ENCODE measurements at places on chromosomes 5 and 9.

DNA sequence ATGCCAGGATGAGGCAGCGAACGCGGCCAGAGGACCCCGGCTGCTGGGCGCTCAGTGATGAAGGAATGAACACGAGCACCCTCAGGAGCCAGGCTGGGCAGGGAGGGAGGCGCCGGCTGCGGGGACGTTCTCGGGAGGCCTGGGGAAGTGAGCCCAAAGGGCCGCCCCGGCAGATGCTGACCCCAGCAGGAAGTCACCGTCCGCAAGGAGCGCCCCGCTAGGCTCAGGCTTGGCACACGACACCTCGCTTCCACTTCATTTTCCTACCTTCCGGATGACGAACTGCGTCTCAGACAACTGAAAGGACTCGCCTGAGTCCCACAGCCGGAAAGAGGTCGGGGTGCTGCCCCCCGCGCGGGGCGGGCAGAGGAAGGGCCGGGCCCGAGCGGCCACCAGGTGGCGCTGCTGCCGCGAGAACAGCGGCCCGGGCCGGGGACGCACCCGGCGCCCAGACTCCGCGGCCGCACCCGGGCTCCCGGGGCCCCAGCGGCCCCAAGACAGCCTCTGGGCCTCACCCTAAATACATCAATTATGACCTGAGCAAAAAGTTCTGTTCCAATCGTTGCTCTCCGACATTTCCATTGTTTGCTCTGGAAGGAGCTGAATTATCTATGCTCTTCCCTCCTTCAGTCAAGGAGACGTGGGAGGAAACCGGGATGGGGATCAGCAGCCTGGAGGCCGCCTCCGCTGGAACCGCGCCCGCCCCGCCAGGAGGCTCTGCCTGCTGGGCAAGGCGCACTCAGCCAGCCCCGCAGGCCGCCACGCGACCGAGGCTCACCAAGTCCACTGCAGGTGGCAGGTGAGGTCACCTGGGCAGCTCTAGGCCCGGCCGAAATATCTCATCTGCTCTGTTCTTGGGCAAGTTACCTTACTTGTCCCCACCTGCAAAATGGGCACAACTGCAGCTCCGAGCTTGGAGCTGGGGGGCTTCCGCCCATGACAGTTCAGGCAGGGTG, 107.0 kb downstream of the ZNF354C start:
- DNase-seq, result peak; percentile 38

- no peak for DNase-seq
Measured at GRCh38 chr9:107819772-107820565, 330.4 kb upstream of the KLF4 start.

- DNase-seq, result peak; percentile 83
Measured at GRCh38 chr9:101530076-101530711, 3.5 kb upstream of the RNF20 start.

DNA sequence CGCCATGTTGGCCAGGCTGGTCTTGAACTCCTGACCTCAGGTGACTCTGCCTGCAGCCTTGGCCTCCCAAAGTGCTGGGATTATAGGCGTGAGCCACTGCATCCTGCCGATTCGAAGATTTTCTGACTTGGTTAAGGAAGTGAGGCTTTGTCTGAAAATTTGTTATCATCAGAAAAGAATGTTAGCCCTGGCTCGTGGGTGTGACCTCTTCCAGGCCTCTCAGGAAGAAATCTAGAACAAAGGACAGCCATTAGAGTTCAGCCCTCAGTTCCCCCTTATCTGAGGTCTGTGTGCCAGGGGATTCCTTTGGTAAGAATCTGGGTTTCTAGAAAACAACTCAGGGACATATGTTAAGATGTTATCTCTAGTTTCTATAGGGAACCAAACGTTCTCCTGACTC, 6.2 kb downstream of the OR2S2 start:
- DNase-seq, result peak; percentile 53

GRCh38 chr5:140083120-140083519, 30.8 kb upstream of the PURA start:
- no peak for DNase-seq

DNA sequence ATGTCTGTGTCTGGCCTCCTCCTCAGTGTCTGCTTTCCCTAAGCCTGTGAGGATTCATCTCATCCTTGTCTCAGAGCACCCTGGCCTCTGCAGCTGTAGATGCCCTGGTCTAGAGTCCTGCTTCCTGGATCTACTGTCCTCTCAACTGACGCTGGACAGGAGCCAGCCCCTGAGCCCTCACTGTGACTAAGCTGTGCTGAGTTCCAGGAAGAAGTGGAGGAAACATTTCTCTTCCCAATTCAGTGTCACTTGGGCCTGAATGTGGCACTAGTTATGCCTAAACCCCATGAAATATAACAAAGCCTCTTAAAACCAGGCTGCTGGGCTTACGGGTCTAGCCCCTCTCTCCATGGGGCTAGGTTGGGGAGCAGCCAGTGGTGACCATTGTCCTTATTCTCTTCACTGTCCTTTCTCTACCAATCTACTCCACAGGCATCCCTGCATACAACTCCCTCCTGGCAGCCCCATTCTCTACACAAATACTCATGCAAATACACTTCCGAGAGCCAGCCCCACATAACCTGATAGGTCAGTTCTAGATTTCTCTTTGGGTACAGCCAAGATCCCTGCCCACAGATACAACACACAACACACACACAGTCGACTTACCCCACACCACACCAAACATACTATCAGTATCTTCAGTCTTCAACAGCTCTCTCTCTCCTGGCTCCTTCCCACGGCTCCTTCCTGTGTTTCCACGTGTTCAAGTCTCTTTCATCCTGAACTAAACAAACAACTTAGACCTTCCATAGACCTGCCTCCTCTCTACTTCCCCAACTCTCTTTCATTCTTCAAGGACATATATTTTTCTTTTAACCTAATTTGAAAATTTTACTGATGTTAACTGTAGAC, 220.8 kb downstream of the SNX18 start:
- DNase-seq, result peak; percentile 57

DNA sequence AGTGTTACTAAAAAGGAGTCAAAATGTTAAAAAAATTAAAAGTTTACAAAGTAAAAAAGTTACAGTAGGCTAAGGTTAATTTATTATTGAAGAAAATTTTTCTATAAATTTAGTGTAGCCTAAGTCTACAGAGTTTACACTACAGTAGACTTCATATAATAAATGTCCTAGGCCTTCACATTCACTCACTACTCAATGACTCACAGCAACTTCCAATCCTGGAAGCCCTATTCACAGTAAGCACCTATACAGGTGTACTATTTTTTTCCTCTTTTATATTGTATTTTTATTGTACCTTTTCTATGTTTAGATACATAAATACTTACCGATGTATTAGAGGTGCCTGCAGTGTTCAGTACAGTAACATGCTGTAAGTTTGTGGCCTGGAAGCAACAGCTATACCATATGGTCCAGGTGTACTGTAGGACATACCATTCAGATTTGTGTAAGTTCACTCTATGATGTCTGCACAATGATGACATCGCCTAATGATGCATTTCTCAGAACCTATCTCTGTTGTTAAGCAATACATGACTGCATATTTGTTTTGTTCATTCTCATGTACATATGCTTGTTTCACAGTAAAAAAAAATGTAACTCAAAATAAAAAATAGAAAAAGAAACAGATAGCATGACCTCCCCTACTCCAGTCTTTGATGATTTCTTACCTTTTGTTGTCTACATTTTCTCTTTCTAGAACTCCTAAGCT, 64.7 kb downstream of the NR3C1 start:
- no peak for DNase-seq

GRCh38 chr5:142425286-142426065, 100.7 kb upstream of the SPRY4 start:
- DNase-seq, result no peak

GRCh38 chr5:32044434-32044833, 129.7 kb downstream of the GOLPH3 start:
- no peak for DNase-seq

DNA sequence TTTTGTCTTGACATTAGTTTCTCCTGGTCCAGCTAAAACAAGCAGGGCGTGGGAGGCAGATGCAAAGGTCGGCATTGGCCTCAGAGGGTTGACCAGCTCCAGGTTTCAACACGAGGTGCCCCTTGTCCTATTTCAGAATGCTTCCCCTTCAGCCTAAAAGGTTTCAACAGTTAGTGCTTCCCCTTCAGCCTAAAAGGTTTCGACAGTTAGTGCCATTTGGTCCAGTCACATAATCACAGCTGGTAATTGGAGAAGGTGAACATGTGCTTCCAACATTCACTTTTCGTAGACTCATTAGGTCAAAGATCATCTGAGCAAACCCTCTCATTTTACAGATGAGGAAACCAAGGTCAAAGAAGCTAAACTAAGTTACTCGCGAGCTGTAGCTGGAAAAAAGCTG, 270.3 kb upstream of the MAP3K1 start:
- no peak for DNase-seq

- no peak for DNase-seq
Measured at GRCh38 chr9:110282018-110282738, 25.9 kb upstream of the TXN start.

GRCh38 chr5:108966910-108967309, 219.2 kb downstream of the FER start:
- DNase-seq, result no peak

DNA sequence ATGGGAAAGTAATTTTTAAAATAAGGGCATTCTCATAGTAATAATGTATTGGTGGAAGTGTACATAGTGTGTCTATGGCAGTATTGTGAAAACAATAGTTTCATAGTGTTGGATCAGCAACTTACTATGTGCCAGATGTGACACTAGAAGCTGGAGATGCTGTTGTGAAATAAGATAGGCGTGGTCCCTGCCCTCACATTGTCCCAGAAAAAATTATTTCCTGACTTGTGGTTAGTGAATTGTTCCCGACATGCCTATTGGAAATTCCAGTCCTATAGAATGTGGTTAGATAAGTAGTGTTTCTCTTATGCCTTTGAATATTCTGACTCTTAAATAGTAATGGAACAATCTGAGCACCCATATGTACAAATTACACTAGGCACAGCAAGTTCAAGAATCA, 55.3 kb upstream of the MTAP start:
- peak; percentile 77 for DNase-seq

- DNase-seq, result no peak
Measured at GRCh38 chr5:38944282-38944681, 98.5 kb downstream of the OSMR start.

DNA sequence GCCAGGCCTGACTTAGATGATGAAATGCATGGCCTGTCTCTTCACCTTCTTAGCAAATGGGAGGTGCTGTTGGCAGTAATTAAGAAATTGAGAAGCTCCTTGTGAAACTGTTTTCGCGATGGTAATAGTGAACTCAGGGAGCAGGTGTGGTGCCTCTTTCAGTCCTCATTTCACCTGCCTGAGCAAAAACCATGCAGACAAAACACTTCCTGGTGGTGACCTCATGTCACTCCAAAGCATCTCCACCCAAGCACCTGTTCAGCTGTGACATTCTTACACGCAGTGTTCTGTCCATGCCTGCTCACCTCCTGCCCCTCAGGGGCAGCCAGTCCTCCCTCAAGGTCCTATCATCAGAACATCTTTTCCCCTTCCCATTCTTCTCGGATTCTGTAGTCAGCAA, 146.5 kb downstream of the CD180 start:
- no peak for DNase-seq

GRCh38 chr5:102040326-102040725, 255.8 kb downstream of the SLCO4C1 start:
- DNase-seq, result no peak

DNA sequence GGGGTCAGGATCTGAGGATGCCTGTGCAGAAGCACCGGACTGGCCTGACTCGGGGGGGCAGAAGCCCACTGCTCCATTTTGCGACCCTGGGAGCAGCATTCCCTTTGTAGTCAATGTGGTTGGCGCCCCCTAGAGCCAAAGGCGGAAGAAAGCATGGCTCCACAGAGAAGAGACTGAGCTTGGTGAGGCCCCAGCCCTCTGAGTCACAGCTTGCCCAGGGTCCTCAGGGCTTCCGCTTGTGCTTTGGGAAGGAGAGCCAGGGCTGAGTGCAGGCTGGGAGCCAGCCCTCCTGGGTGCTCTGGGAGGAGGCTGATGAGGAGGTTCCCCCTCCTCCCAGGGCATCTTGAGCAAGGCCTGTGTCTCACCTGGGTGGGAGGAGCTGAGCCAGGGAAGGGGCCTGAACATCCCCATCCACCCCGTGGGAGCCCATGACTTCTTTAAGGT, 5.5 kb upstream of the AQP3 start:
- peak; percentile 86 for DNase-seq

- no peak for DNase-seq
Measured at GRCh38 chr9:128275198-128276007, at the start of gene GOLGA2. TSS of gene GOLGA2 (minus strand) at chr9:128276007. CDS start at chr9:128275976, 31 bp downstream.

GRCh38 chr5:89229331-89230070, 346.5 kb upstream of the MEF2C start:
- no peak for DNase-seq

GRCh38 chr5:54944364-54944763, 41.0 kb downstream of the ESM1 start:
- DNase-seq, result peak; percentile 40

- no peak for DNase-seq
Measured at GRCh38 chr5:91556-92263, at the start of gene PLEKHG4B. TSS of gene PLEKHG4B (plus strand) at chr5:92168. CDS start at chr5:92232, 64 bp downstream.

- no peak for DNase-seq
Measured at GRCh38 chr9:114121227-114122135, 22.4 kb upstream of the KIF12 start.

DNA sequence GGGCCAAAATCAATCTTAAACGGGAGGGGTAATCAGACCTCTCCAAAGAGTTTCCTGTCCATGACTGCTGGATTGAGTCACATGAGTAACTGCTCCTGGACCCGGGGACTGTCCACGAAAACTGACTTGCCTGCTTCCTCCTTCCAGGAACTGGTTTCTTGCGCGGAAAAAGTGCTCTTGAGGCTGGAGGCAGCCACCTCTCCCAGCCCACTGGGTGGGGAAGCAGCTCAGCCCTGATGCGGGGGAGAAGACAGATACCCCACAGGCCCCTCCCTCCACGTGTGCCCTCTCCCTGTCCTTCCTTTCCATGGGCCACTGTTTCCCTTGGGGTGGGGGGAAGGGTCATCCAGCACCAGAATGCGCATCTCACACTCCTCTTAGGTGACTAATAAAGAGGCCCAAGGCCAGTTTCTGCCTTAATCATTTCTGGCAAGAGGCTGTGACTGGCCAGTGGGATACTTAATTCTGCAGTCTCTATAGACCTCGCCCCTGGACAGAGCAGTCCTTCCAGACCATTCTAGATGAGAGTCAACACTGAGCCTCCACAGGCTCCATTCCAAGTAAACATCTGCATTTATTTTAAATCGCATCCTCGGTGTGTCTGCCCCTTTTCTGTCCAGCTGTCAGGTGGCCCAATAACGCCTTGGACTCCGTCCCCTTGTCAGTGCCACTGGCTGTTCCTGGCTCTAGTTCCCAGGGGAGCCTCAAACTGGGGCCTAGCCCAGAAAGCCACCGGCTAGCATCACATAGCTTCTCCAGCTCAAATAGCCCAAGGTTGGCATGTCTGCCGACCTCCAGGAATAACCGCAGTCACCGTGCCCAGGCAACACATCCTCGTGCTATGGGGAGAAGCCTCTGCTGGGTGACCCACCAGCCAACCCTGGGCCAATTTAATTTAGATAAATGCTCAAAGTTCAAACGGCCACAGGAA, 12.0 kb downstream of the REXO4 start:
- DNase-seq, result no peak

DNA sequence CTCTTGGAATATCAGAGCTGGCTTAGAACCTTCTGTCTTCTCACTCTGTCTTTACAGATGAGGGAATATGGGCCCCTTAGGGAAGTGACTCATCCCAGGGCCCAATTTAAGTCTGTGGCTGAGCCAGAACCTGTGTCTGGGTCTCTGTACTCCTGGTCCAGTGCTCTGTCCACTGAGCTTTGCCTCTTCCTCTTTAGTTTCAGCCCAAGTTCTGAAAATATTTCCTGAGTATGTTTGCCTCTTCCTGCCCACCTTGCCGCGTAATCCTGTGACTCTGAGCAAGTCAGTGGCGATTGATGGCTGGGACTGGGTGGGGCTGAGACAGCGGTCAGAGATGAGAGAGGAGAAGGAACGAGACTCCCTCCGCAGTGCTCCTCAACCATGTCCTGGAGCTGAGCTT, 7.8 kb downstream of the IER5L start:
- DNase-seq, result peak; percentile 70

All from PC-3 (cell line).